Kidney (tissue), 22 donors: ENCODE measurements at places on chromosomes 2 and 18. TPM values are rescaled to one million over a fixed set of nuclear protein-coding genes. Genes with fewer than 3 reads are reported as not detected.
A peak's percentile ranks its signal among the peaks of the same experiment; 100 is the strongest.

DNA sequence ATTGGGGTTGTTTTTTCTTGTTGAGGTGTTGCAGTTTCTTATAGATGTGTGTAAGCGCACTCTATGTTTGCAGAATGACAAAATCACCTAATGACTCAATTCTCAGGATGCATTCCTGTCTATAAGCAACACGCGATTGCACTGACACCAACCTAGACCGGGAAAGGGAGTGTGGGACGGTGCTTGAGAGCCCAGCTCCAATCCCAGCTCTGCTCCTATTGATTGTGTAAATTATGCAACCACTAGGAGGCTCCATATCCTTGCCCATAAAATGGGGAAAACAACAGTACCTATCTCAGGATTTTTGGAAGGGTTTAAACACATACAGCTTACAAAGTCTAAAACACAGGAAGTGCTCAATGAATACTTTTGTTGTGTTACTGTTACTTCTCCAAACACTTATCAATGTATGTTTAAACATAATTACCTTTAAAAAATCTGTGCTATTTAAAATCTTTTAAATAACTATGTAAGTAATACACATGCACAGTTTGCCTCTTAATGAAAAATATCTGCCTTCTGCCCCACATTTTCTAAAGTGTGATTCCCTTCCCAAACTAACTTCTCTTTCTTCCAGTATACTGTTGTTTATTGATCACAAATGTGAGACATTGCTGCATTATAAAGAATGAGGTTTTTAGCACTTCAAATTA is 132.5 kb downstream of the SPHKAP start:
- DNase-seq = no peak
- no peak overlapping the region for H3K27ac ChIP-seq
- H3K27me3 ChIP-seq = no peaks in the 10 kb centered on the region
- H3K4me1 ChIP-seq = no peaks in the 10 kb centered on the region

CNDP1 gene
- 1.4 TPM for total RNA-seq

COL6A3 gene
- total RNA-seq = 59.5 TPM

GRCh38 chr2:218041302-218042168 is 27.5 kb upstream of the RUFY4 start:
- H3K4me3 ChIP-seq = no peak overlapping the region
- no peak overlapping the region for H3K27ac ChIP-seq
- DNase-seq = no peak
- no peaks in the 10 kb centered on the region for H3K36me3 ChIP-seq
- no peaks in the 10 kb centered on the region for H3K4me1 ChIP-seq

HAAO gene
- 16.2 TPM for total RNA-seq

DNA sequence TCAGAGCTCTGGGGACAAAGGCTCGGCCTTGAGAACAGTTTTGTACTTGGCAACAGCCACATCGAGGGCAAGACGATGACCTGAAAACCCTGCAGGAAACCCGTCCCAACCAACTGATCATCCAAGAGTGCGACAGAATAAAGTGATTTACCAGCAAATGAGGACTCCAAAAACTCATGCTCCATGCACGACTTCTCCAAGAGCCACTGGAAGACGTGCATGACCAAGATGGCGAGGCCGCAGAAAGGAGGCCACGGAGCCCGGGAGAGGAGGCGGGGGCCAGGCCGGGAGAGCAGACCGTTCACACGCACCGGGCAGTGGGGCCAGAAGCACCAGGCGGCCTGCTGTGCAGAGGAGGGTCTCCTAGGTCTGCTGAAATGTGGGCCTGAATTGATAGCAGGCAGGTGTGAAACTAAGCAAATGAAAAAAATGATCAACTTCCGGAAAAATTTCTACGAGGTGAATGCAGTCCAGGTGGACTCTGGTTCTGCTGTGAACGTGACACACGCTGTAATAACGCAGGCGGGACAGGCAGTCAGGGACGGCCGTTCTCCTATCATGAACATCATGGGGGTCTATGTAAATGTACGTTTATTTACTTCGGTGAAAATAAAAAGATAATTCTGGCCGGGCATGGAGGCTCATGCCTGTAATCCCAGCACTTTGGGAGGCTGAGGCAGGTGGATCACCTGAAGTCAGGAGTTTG is 252.2 kb downstream of the HDAC4 start:
- no peak overlapping the region for H3K27ac ChIP-seq
- H3K36me3 ChIP-seq = no peaks in the 10 kb centered on the region
- H3K27me3 ChIP-seq = no peaks in the 10 kb centered on the region
- no peak for DNase-seq
- no peaks in the 10 kb centered on the region for H3K4me1 ChIP-seq
- no peak overlapping the region for H3K4me3 ChIP-seq

DNA sequence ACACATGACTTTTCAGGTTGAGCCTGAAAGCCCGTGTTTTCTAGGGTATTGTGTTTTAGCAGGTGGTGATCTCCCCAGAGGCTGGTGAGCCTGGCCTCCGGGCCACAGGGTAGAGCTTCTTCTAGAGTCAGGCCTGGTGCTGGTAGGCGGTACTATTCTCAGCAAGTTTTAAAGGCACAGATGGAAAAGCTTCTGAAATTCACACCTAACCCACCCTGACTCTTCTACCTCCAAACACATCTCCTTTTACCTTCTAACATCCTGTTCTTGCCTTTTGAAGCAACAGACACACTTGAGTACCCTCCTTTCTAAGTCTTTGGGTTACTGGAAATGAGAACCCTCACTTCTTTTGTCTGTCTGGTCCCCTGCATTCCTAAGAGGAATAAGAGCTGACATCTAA is 191.1 kb downstream of the SETBP1 start:
- DNase-seq = no peak
- no peak overlapping the region for H3K27ac ChIP-seq
- no peaks in the 10 kb centered on the region for H3K36me3 ChIP-seq
- no peak overlapping the region for H3K4me3 ChIP-seq
- no peaks in the 10 kb centered on the region for H3K4me1 ChIP-seq

- H3K4me3 ChIP-seq = no peak overlapping the region
- no peaks in the 10 kb centered on the region for H3K36me3 ChIP-seq
- no peaks in the 10 kb centered on the region for H3K27me3 ChIP-seq
- DNase-seq = no peak
These were observed 402.0 kb upstream of the ACVR2A start for GRCh38 chr2:147442816-147443215.

TMEM178A gene
- 5.7 TPM for total RNA-seq

DNA sequence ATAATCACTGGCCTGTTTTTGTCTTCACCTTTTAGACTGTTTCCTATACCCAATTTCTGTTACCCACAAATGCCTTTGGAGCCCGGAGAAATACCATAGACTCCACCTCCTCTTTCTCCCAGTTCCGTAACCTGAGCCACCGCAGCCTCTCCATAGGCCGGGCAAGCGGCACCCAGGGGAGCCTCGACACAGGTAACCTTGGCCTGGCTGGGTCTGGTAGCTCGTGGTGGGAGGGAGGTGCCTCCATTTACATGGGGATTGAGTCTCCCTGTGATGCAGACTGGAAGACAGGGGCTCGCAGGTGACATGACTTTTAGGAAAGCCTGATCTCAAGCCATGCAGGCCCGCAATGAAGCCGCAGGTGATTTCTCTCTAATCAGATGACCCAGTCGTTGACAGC is 100.6 kb downstream of the CABLES1 start:
- H3K36me3 ChIP-seq = no peaks in the 10 kb centered on the region
- H3K27me3 ChIP-seq = no peaks in the 10 kb centered on the region

SCTR gene
- 15.9 TPM for total RNA-seq

CHRND gene
- total RNA-seq = not detected

FOSL2 gene
- total RNA-seq = 149 TPM

DNA sequence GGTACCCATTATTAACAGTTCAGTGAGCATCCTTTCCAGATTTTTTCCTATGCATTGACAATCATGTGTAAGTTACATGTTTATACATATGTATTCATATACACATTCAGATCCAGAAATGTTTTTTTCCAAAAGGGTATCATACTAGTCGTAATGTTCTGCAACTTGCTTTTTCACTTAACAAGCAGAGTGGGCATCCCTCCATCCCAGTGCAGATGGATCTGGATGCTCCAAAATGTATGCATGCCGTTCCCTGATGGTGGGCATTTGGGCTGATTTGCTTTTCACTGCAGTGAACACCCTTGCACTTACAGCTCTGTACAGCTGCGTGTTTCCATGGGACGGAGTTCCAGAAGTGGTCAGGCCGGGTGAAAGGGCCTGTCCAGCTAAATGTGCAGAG is 57.0 kb downstream of the DNMT3A start:
- H3K27ac ChIP-seq = no peak overlapping the region
- H3K4me1 ChIP-seq = no peaks in the 10 kb centered on the region
- no peak for DNase-seq
- H3K27me3 ChIP-seq = no peaks in the 10 kb centered on the region

DNA sequence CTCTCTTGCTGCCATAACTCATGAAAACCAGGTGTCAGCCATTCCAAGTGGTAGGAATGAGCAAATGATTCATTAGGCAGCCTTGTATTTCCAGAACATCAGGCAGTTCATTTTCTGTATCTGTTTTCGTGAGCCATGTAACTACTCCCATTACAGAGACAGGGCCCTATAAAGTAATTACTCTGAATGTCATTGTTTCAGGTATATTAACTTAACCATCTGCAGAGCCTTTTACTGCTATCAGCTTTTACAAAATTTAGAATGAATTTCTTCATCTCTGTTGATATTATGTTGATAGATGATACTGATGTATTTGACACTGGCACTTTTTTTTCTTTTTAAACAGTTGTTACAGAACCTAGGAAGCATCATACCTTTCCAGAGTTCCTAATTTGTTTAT is 69.9 kb downstream of the MGAT5 start:
- no peaks in the 10 kb centered on the region for H3K36me3 ChIP-seq
- H3K4me3 ChIP-seq = no peak overlapping the region
- H3K27me3 ChIP-seq = no peaks in the 10 kb centered on the region
- peaks cover 10% of the 10 kb centered on the region for H3K4me1 ChIP-seq
- DNase-seq = no peak

GRCh38 chr2:105887256-105887655 is 142.5 kb downstream of the NCK2 start:
- DNase-seq = no peak
- no peaks in the 10 kb centered on the region for H3K36me3 ChIP-seq
- H3K27ac ChIP-seq = peak overlapping the region; percentile 76
- no peaks in the 10 kb centered on the region for H3K27me3 ChIP-seq
- no peak overlapping the region for H3K4me3 ChIP-seq
- H3K4me1 ChIP-seq = no peaks in the 10 kb centered on the region

LHCGR gene
- not detected for total RNA-seq

GRCh38 chr18:21391074-21391673 is 149.1 kb downstream of the GREB1L start:
- no peak for DNase-seq
- H3K4me1 ChIP-seq = no peaks in the 10 kb centered on the region
- no peak overlapping the region for H3K27ac ChIP-seq
- no peak overlapping the region for H3K4me3 ChIP-seq
- no peaks in the 10 kb centered on the region for H3K36me3 ChIP-seq

DNA sequence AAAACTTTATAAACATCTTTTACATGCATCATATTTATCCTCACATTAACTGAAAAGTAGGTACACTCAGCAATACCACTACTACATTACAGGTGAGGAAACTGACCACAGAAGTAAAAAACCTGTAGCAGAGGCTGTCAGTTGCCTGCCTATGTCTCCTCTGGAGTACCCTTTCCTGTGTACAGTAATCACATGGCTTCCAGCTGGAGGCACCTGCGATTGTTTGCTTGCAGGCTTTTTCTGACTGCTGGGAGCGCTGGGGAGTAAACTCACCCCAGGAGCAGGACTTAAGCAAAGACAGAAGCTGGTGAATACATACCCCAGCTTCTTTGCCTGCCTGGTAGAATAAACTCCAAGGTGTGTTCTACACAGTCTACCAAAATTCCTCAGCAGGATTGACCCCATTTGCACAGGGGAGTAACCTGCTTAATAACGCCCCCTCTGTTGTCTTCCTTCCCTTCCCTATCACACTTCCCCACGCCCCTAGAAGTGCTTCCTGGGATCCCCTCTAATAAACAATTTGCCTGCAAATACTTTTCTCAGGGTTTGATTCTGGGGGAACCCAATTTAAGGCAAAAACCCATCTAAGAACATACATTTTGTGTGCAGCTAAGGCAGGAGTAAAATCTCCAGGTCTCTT is 138.9 kb downstream of the PTH2R start:
- peak; percentile 34 for DNase-seq
- H3K27ac ChIP-seq = peak overlapping the region; percentile 43
- H3K4me1 ChIP-seq = peaks cover 4% of the 10 kb centered on the region
- no peaks in the 10 kb centered on the region for H3K36me3 ChIP-seq
- H3K27me3 ChIP-seq = no peaks in the 10 kb centered on the region

RTKN gene
- total RNA-seq = 76.4 TPM

- no peaks in the 10 kb centered on the region for H3K27me3 ChIP-seq
- H3K27ac ChIP-seq = no peak overlapping the region
- H3K4me1 ChIP-seq = no peaks in the 10 kb centered on the region
- H3K4me3 ChIP-seq = no peak overlapping the region
These were observed 806.7 kb downstream of the NRXN1 start for GRCh38 chr2:50225021-50225928.

ABI2 gene
- total RNA-seq = 66.6 TPM
